ENCODE measurements at places on chromosomes 6 and 20. TPM values are rescaled to one million over a fixed set of nuclear protein-coding genes. Genes with fewer than 3 reads are reported as not detected.

The TINAG gene
- total RNA-seq: not detected

The CLPSL2 gene
- not detected for total RNA-seq

The ATP6V1G2 gene
- 4.1 TPM for total RNA-seq

The CAP2 gene
- total RNA-seq: 90.4 TPM

The ANKRD66 gene
- total RNA-seq: not detected

The UBD gene
- not detected for total RNA-seq

The NKX2-2 gene
- total RNA-seq: not detected

- no peak for DNase-seq
These were observed 234.1 kb upstream of the ZFP64 start for GRCh38 chr20:52425701-52426100.

DNA sequence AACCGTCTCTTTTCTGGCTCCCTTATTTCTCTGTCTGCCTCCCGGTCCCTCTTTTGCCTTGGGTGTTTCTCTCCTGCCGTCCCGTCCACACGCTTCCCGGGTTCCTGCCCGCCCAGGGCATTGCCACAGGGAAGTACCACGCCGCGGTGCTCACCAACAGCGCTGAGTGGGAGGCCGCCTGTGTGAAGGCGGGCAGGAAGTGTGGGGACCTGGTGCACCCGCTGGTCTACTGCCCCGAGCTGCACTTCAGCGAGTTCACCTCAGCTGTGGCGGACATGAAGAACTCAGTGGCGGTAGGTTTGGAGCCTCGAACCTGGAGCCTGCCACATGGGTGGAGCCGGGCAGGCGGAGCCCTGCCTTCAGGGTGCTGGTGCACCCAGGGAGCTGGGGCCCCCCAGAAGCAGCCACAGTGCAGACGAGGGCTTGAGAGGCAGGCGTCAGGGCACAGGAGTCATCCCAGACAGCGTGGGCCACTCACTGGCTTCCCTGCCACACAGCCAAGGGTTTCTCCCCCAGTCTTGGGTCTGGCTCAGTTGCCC is 21.3 kb downstream of the NPEPL1 start:
- DNase-seq: peak; percentile 77

GRCh38 chr20:60583741-60584140 is 625.5 kb downstream of the CDH26 start:
- DNase-seq: no peak

DNA sequence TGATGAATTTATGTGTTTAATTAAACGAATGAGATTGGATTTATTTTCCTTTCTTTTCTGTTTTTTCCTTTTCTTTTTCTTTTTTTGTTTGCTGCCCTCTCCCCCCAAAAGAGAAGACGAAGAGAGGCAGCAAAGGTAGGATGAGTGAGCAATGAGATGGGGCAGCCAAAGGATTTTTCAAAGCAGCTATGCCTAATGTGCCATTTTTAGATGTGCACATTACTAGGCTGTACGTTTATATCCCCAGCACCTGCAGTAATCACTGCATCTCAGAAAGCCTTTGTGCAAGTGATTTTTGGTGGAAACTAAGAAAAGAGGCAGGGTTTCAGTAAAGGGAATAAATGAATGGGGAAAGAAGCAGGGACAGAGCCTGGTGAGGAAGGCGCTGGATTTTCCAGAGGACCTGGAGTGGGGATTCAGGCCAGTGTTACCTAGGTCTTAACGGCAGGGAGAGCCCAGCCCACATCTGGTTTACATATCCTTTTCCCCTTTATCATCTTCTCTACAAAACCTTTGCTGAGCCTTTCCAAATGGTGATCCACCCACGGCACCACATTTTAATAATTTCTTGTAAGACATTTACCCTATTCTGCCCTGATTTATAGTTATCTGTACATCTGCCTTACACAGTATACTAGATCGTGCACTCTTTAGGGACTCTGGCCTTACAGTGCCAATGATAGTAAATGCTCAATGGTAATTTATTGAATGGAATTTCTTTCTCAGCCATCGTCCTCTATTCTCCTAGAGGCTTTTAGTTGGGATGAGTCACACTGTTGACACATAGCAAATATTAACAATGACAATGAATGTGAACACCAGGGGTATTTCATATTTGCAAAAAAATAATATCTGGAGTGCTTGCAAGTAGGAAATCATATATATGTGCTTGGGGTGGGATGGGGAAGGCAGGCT is 38.3 kb upstream of the ATXN1 start:
- DNase-seq: no peak

DNA sequence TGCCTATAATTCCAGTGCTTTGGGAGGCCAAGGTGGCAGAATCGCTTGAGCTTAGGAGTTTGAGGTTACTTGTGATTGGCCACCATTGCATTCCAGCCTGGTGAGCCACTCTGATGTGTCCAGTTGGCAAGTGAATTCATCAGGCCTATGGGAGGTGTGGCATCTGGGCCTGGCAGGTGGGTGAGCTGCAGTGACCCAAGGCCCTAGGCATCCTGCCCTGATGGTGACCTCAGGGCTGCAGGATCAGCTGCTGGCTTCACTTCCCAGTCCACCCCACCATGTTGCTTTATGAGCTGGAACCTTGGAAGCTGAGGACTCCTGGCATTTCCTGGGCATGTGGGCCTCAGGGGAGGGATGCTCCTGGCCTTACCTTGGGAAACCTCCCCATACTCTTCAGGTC is 20.5 kb downstream of the RSPH9 start:
- DNase-seq: no peak

DNA sequence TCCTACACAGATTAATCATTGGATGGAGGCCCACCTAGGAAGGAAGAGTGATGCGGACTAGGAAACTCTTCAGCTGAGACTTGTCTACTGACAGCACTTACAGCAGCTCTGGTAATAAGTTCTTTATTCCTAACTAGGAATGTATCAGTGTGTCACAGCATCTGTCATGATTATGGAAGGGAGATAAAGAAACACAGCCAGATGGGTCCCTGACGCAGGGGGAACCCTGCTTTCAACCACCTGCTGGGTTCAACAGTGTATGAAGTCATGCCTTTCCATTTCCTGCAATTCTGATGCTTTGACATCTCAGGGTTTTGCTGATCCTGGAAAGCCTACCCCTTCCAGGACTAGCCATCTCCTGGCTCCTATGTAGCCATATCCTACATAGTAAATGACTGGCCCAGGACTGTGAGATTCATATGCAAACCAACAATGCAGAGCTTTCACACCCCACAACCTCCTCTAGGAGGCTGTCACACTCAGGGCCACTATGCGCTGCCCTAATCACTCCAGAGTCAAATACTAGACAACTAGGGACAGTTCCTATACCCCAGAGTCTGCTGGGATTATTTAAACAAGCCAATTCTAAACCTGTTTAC is 29.0 kb upstream of the MANEA start:
- DNase-seq: no peak

GRCh38 chr20:41147767-41148191 is 10.4 kb downstream of the PLCG1 start:
- DNase-seq: peak; percentile 18

DNA sequence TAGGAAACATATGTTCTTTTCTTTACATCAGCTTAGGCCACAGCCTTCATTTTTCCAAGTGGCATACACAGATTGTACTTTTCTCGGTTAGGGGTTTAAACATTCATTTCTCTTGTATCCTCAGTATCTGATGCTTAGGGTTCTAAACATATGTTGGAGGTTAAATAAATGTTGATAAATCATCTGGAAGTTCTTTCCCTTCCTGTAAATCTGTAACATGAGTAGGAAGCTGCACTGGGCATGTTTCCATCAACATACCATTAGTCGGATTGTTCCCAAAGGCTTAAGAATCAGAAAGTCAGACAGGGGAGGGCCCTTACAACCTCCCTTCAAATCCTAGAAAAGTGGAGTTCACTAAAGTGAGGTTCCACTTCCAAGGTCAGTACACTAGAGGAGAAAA is 54.8 kb upstream of the BCLAF1 start:
- no peak for DNase-seq

GRCh38 chr20:45343532-45344167 is 4.6 kb downstream of the SDC4 start:
- no peak for DNase-seq

GRCh38 chr6:32941214-32941768 is 463 bp upstream of the HLA-DMB start:
- no peak for DNase-seq

- DNase-seq: no peak
These were observed 42.0 kb upstream of the LY86 start for GRCh38 chr6:6546318-6547109.
